ENCODE measurements at places on chromosomes 5 and 9.

DNA sequence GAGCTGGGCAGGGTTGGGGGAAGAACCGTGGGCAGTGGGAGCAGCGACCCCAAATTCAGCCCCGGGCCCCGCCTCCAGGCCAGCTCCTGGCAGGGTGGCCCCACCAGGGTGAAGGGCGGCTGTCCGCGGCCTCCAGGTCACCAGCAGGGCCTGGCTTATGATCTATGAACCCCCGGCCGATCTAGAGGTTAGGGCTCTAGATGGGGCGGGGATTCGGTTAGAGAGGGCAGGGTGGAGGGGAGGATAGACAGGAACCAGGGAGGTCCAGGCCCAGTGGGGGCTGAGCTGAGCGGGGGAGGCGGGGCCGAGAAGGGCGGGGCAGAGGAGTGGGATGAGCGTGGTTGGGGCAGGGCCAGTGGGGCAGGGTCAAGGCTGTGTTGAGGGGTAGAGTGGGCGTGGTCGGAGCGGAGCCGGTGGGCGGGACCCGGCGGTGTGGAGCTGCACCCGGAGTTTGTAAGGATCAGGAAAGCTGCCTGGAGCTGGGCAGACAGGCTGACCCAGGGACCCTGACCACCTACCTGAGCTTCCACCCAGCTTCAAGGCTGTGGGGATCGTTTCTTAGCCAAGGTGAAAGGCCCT lies 29.3 kb upstream of the OBP2B start:
- no peak for DNase-seq

- no peak for DNase-seq
These were observed 82.4 kb upstream of the SELENOP start for GRCh38 chr5:42894057-42894456.

DNA sequence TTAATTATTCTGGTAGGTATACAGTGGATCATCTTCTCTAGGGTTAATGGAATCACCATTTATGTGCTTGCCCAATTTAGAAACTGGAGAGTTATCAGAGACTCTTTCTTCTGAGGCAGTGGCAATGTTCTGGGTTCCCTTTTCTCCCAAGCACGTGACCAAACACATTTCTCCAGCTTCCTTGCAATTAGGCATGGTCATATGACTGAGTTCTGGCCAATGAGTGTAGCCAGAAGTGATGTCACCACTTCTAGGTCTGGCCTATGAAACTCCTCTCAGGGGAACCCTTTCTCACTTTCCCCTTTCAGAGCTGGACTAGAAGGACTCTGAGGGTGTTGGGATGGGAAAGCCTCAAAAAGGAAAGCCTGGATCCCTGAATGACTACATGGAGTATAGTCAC lies 172.0 kb downstream of the NSG2 start:
- no peak for DNase-seq

DNA sequence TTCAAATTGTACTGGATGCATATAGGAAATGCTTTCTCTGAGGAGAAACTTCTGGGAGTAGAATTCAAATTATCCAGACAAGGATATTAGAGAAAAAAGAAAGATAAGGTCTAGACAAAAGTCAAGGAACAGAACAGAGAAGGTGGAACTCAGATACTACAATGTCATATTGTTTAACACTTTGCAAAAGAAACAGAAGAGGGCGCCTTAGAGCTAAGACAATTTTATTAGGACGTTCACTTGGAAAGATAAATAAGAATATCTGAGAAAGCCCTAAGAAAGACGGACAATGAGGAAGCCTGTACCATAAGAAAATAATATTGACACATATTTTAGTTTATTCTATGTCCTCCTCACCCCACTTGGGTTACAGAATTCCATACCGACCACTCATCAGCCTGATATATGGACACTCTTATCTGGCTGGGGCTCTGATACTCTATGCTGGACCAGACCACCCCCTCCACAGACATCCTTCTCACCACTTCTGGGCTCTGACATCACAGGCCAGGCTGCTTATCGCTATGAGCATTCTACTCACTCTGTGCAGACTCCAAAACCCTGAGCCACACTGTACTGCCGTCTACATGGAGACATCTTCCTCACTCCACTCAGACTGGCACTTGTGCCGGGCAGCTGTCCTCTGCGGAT lies 9.1 kb upstream of the AK3 start:
- DNase-seq, result no peak

DNA sequence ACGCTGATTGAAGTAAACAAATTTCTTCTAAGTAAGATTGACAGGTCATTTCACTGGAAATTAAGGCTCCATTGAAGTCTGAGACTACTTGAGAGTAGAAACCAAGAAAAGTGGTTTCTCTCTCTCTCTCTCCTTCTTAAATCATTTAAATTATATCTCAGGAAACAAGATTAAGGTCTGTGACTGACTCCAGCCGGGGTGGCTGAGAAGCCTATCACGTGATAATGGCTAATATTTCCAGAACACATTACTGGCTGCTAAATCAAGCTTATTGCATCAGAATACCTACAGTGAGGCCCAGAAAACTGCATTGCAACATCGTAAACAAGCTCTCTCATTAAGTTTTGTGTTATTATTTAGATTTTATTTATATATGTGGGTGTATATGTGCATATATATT lies 88.4 kb downstream of the PTCD2 start:
- DNase-seq, result no peak

DNA sequence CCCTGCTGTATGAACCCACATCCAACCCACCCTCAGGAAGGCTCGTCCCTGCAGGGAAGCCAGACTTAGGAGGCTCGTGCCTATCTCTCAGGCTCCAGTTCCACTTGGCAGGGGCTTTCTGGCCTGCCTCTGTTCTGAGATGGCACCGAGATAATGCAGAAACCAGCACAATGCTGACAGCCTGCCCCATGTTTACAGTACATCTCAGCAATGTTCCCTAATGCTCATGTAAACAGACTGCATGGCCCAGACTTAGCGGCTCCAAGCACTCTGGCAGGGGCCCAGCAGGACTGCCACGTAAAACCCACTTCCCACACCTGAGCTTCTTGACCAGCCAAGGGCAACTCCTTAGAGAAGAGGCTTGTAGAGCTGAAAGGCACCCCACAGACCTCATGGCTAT lies 499.5 kb upstream of the BRINP1 start:
- DNase-seq, result no peak

DNA sequence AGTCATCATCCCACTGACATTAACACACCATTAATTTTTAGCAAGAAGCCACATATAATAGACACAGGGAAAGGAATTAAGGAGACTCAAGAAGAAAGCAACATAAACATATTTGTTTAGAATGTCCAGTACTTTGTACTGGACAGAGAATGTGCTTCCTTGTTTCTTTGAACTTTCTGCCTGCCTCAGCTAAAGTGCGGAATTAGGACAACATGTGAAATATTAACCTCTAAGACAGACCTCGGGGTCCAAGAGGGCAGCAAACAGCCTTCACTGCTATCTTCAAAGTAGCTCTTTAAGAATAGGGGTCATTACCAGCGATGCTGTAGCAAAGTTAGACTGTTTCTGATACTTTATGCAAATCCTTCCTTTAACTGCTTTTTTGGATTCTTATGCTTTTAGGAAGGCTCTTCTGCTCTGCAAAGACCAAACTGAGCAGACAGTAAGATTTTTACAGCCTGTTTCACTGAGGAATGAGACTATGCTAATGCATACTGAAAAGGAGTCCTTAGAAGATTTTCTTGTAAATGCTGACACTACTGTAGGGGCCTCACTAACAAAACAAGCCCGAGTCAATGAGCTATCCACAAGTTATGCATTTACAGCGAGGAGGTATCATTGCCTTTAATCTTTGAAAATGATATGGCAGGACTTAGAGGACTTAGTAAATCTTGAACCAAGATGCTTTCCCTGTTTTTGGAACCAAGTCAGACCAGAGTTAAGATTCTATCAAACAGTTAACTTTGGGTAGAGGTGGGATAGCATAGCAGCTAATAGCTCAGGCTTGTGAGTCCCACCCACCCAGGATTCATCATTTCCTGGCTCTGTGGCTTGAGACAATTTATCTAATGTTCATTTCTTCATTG lies 23.8 kb downstream of the DAB2 start:
- no peak for DNase-seq

- DNase-seq, result no peak
These were observed 611.9 kb downstream of the IRX1 start for GRCh38 chr5:4207486-4207885.

DNA sequence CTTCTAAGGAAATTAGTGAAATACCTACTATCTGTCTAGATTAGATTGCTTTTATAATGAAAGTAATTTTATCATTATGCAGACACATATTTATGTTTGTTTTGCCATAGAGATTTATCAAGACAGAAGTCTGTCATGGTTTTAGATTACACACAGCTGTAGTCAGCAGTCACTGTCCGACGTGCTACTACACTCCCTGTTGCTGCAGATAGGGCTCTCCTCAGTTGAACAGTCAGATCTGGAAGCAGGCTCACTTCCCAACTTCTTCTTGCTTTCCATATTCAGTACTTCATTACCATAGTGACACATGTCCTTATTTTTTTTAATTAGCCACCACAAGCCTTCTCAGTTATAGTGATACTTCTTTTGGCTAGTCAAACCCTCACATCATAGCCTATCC lies 329.9 kb upstream of the ITGA1 start:
- no peak for DNase-seq

DNA sequence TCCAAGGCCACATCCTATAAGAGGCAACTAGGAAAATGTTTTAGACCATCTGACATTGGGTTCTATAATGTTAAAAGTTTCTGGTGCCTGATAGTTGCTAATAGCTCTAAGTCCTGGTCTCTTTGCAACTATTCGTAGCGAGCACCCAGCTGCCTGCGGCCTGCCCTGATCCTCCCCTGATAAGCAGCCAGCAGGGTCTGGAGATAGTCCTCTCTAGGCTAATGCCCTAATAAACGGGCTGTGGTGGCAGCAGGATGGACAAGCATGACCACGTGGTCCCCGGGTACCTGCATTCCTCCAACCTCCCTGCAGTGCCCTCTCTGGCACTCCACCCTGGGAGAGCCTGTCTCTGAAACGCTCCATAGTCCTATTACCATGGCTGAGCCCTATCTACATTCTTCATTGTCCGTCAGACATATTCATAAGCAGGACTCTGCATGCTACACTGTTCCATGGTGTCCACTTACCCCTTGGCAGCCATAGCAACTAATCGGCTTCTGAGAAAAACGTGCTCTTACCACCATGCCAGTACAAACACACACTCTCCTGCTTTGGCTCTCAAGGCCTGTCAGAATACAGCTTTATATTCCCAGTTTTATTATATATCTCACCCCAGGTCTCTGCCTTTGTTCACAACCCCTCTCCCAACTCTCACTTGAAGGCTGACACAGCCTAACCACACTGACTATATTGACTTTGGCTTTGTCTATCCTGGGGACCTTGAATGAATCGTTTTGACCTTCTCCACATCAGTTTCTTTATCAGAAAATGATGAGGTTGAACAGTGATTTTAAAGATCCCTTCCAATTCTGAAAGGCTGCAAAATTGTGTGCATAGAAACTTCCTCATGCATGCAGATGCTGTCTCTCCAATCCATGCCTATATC lies 49.9 kb upstream of the DAPK1 start:
- no peak for DNase-seq

- DNase-seq, result no peak
These were observed 39.4 kb downstream of the ZSWIM6 start for GRCh38 chr5:61371474-61371873.

- no peak for DNase-seq
These were observed 64.1 kb downstream of the ROR2 start for GRCh38 chr9:91885746-91886413.

DNA sequence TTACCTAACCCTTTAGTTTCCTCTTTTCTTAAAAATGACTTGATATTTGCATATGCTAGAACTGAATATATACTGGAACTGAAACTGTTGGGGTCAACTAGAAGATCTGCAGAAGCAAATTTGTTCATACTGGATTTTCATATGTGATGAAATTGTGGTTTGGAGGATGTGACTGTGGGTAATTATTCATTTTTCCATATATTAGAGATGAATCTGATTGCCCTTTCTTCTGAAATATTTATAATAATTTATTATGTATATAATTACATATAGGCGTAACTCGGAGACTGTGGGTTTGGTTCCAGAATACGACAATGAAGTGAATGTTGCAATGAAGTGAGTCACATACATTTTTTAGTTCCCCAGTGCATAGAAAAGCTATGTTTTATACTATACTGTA lies 149.1 kb downstream of the ATP10B start:
- no peak for DNase-seq

- no peak for DNase-seq
These were observed 83.5 kb downstream of the TLR4 start for GRCh38 chr9:117787746-117788145.

- no peak for DNase-seq
These were observed 134.0 kb downstream of the RXRA start for GRCh38 chr9:134460206-134460605.

GRCh38 chr5:71483355-71483754 lies 27.9 kb downstream of the BDP1 start:
- DNase-seq, result no peak

DNA sequence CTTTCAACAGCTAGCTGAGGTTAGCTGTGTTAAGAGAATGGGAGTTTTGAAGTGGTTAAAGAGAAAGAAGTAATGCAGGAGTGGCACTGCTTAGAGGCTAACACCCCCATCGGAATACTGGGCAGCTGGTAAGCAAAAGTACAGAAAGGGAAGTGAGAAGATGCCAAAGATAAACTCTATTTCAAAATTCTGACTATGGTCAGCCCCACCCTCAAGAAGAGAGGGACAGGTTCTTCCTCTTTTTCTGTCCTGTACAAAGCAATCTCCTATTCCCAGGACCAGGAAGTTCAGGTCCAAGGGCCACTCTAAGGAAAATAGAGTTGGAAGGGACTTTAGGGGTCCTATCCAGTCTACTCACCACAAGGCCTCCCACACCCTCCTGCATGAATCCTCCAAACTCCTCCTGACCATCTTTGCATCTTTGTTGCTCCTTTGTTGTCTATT lies 45.9 kb upstream of the JAK2 start:
- no peak for DNase-seq

- DNase-seq, result no peak
These were observed 35.3 kb downstream of the ZDHHC11B start for GRCh38 chr5:749101-749670.

- no peak for DNase-seq
These were observed 331.1 kb downstream of the TMEM38B start for GRCh38 chr9:106025453-106025852.

GRCh38 chr9:134175291-134175807 lies 11.0 kb upstream of the RNU6ATAC start:
- DNase-seq, result no peak

DNA sequence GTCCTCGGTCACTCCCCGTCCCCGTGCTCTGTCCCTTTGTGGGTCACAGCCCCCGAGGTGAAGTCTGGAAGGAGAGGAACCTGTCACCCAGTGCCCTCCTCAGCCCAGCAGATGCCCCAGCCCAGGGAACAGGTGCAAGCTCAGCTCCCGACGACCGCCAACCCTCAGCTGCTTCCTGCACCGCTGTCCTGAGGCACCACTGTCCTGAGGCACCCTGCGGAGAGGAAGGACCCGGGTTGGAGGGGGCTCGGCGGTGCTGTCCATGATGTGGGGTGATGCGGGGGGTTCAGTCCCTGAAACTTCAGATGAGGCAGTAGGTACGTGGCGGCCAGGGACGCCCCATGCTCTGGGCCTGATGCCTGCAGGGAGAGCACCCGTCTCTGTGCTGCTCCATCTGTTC lies 81.4 kb downstream of the COL5A1 start:
- DNase-seq, result no peak
